ENCODE measurements at places on chromosomes 1 and 21. TPM values are rescaled to one million over a fixed set of nuclear protein-coding genes. Genes with fewer than 3 reads are reported as not detected.

Gene SYT11
- 22.9 TPM for polyA plus RNA-seq

Gene DPYD
- 9.3 TPM for polyA plus RNA-seq

Gene PRR9
- polyA plus RNA-seq = not detected

Gene SETD4
- 11.4 TPM for polyA plus RNA-seq

Gene KDF1
- not detected for polyA plus RNA-seq

Gene S100A14
- polyA plus RNA-seq = 0.10 TPM

Gene FAM3B
- polyA plus RNA-seq = not detected

Gene HUNK
- polyA plus RNA-seq = 1.0 TPM

Gene HHAT
- polyA plus RNA-seq = 1.7 TPM

Gene CA6
- not detected for polyA plus RNA-seq

Gene C1QTNF12
- polyA plus RNA-seq = 2.6 TPM

Gene S100A16
- 515 TPM for polyA plus RNA-seq

Gene LPGAT1
- 6.7 TPM for polyA plus RNA-seq

Gene PTGFRN
- 1.1 TPM for polyA plus RNA-seq

Gene TNFRSF14
- polyA plus RNA-seq = 4.2 TPM

Gene TCEA3
- polyA plus RNA-seq = 6.3 TPM

Gene FALEC
- not detected for polyA plus RNA-seq

Gene OR2T2
- not detected for polyA plus RNA-seq

Gene ACTL8
- 0.09 TPM for polyA plus RNA-seq

Gene EXO1
- polyA plus RNA-seq = 3.9 TPM

Gene USP25
- 7.2 TPM for polyA plus RNA-seq

Gene ACKR1
- not detected for polyA plus RNA-seq

Gene TTC39A
- 0.79 TPM for polyA plus RNA-seq

Gene CLDN17
- not detected for polyA plus RNA-seq

Gene OR2G6
- polyA plus RNA-seq = not detected

Gene OR2T29
- not detected for polyA plus RNA-seq

Gene SPATA1
- polyA plus RNA-seq = not detected

Gene KCNJ9
- polyA plus RNA-seq = not detected

Gene LIPI
- not detected for polyA plus RNA-seq

Gene CHODL
- not detected for polyA plus RNA-seq

Gene TMEM200B
- 4.6 TPM for polyA plus RNA-seq

Gene SYPL2
- 0.65 TPM for polyA plus RNA-seq

Gene TTF2
- polyA plus RNA-seq = 11.5 TPM

Gene SLAMF9
- 0.27 TPM for polyA plus RNA-seq

Gene AVPR1B
- not detected for polyA plus RNA-seq

Gene ZNF683
- polyA plus RNA-seq = not detected

Gene CHRM3
- polyA plus RNA-seq = not detected

Gene OLFML3
- 71.3 TPM for polyA plus RNA-seq

Gene LCE5A
- polyA plus RNA-seq = not detected

Gene CDC20
- 115 TPM for polyA plus RNA-seq

Gene DMBX1
- not detected for polyA plus RNA-seq

Gene ANXA9
- 0.16 TPM for polyA plus RNA-seq

Gene IL19
- polyA plus RNA-seq = not detected

Gene TMIGD3
- polyA plus RNA-seq = 0.12 TPM

Gene HPCA
- polyA plus RNA-seq = 0.30 TPM

Data from IMR-90 (cell line).